ENCODE measurements at places on chromosomes 16 and 17. TPM values are rescaled to one million over a fixed set of nuclear protein-coding genes. Genes with fewer than 3 reads are reported as not detected.
A peak's percentile ranks its signal among the peaks of the same experiment; 100 is the strongest.

DPEP3 gene
- 1.4 TPM for total RNA-seq

CRYBA1 gene
- not detected for total RNA-seq

HLF gene
- total RNA-seq, result 59.4 TPM

UBALD2 gene
- 6.1 TPM for total RNA-seq

ATP2A1 gene
- not detected for total RNA-seq

DNA sequence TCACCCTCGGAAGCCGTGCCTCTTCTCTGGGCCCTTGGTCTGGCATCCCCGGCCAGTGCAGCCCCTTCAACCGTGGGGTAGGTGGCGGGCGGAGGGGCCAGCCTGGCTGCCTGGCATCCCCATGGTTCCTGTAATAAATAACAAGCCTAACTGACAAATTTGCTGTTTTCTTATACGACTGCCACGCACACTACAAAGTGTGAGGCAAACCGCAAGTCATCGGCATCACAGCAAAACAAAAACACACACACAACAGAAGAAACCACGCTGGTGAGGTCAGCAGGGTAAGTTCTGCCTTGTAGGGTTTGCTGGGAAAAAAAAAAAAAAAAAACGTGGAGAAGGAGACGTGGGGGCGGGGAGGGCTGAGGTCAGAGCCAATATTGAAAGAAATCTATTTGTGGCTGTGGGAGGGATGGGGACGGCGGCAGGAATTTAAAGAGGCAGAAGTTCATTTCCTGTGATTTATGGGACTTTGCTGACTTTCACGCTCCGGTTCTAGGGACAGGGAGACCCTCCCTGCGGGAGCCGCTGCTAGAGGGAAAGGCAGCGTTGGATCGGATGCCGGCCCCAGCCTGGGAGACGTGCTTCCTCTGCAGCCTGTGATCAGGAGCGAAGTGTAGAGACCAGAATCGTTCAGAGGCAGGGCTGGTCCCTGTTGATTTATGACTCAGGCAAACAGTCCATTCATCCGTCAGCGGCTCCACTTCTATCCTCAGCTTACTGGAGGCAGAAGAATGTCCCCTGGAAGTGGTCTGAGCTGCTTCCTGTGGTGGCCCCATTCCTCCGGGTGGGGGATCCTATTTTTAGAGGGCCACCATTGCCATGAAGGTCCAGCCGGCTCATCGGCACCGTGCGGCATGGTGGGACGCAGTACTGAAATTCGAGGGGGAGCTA, 162.8 kb downstream of the FOXL1 start:
- peak; percentile 63 for ATAC-seq

GRCh38 chr16:74080311-74080710, 216.3 kb upstream of the PSMD7 start:
- no peak for ATAC-seq

- no peak for ATAC-seq
Measured at GRCh38 chr17:71273441-71273840, 847.4 kb upstream of the SOX9 start.

DNA sequence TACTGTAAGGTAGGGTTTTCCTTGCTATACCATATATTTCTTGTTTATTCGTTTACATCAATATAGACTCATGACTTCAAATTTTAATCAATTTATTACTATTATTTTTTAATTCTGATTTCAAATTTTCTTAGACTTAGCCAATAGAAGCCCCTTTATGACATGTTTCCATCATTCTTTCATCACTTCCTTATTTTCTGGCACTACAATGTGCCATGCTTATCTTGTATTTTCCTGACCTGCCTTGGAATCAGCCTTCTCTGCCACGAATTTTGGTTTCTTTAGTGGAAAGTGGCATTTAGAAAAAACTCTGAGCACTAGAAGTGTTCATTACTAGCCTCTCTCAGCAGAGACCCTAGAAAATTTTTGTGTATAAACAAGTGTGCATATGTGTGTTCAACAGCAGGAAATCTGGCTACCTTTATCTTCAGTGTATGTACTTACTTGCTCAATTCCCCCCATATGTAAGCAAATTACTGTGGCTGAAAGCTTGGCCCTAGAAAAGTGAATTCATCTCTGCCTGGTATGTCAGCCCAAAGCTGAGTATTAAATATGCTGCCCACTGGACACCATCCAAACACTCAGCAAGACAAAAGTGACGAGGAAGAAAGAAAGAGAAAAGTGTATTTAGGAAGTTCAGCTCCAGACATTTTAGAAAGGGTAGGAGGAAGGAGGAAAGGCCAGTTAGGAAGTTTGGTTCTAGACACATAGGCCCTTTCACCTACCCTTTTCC, 4.0 kb downstream of the STXBP4 start:
- ATAC-seq, result no peak

DNA sequence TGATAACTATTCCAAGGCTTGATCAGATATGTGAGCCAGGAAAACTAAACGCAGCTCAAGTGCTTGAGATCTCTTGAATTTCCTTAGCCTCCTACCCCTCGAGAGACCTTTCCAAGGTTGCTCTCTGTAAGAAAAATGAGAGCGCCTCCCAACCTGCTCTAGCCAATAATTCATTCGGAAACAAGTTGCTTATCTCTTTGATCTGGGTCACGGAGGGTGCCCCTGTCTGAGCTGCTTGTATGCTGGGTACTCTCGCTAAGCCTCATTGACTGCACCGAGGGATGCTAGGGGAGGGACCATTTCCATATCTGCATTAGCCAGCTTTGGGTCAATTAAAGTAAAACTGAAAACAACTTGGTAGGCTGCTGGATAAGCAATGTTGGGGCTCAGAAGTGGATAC, 70.1 kb upstream of the SHISA6 start:
- no peak for ATAC-seq

- ATAC-seq, result no peak
Measured at GRCh38 chr16:79988721-79989220, 388.2 kb upstream of the MAF start.

- ATAC-seq, result no peak
Measured at GRCh38 chr16:53925526-53925925, 221.6 kb downstream of the FTO start.

GRCh38 chr17:30211371-30211770, 24.1 kb downstream of the SLC6A4 start:
- ATAC-seq, result no peak

DNA sequence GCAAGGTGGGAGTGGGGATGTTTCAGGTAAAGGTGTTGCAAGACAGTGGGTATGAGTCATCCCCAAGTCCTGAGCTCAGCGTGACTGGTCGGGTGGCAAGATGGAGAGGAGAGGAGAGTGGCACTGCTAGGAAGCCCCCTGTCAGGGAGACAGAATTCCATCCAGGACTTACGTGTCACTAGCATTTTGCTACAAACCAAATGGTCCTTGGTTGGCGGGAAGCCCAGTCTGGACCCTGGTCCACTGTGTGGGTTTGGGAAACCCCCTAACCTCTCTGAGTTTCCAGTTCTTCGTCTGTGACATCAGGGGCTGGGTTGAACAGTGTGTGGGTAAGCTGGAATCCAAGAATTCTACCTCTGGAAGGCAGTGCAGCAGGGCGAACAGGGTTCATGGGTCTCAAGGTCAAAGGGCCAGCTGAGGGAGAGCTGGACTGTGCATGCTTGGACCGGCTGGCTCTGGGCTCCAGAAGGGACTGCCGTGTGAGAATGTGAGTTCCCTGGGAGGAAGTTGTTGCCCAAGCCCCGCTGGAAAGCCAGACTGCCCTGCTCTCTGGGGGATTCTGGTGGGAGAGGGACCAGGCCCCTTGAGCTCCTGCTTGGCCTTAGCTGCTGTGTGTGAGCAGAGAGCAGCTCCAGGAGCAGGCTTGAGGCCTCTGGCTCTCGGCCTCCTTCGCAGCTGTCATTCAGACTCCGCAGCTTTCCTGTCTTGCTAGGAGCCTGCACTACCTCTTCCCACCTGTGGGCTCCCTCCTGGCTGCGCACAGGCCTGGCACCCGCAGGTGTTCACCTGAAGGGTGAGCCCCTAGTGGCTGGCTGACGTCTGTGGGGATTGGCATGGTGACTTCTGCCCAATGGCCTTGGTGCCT, 84.6 kb downstream of the NT5M start:
- ATAC-seq, result no peak

All from gastroesophageal sphincter (tissue), 4 donors.